ENCODE measurements at places on chromosomes 1 and 21. TPM values are rescaled to one million over a fixed set of nuclear protein-coding genes. Genes with fewer than 3 reads are reported as not detected.

GRCh38 chr21:29257701-29258100 is 41.0 kb upstream of the BACH1 start:
- no peak for DNase-seq

GRCh38 chr1:119652587-119652986 is 4.5 kb upstream of the ZNF697 start:
- DNase-seq, result no peak

DNA sequence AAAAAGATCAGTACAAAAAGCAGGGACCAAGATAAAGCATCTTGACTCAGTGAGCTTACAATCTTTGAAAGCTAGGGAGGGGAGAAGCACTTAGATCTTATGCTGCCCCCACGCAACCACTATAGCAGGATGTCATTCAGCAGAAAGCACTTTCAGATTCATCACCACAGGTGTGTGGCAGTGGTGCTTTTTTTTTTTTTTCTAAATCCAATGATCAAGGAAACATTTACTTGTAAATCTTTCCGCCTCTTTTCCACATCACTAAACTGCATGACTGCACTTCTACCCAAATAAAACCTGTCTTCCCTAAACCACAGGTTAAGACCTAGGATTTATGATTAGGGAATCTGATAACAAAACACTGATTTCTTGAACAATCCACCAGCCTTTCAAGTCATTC is 154.8 kb downstream of the SLC45A1 start:
- no peak for DNase-seq

DNA sequence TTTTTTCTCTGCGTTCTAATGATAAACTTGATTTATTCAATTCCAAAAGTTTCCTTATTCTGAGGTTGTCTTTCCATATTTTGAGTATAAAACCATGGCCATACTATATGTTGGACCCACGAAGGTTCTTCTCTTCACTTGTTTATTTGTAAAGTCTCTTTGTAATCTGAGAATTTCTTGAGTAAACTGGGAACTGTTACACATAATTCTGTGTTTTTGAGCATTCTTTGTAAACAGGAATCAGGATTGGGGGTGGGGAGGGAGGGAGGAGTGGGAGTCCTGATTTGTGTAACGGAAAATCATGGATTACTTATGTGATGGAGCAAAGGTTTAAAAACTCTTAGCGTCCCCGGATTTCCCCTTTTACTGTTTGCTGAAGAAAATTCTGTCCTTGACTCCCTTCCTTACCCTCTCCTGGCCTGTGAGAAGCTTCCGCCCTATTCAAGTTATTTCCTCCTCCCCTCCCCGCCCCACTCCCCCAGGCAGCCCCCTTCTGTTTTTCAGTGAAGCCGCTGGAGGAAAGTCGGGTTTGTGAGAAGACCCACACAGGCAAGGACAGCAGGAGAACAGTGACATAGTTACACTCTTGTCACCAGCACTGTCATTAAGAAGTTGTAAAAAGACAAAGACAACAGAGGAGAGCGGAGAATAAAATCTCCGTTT is 6.4 kb upstream of the NBPF11 start:
- DNase-seq, result no peak

- DNase-seq, result no peak
These were observed 202.4 kb downstream of the TOMM20 start for GRCh38 chr1:234926264-234926558.

GRCh38 chr21:15874615-15875014 is 144.8 kb downstream of the USP25 start:
- no peak for DNase-seq

- DNase-seq, result no peak
These were observed 605.3 kb upstream of the USP24 start for GRCh38 chr1:55820501-55820900.

Gene AK4
- 4.8 TPM for total RNA-seq

Measured in G401 (cell line).